Cerebellar cortex (tissue), 1 donor: ENCODE measurements at places on chromosomes 16 and 17.

DNA sequence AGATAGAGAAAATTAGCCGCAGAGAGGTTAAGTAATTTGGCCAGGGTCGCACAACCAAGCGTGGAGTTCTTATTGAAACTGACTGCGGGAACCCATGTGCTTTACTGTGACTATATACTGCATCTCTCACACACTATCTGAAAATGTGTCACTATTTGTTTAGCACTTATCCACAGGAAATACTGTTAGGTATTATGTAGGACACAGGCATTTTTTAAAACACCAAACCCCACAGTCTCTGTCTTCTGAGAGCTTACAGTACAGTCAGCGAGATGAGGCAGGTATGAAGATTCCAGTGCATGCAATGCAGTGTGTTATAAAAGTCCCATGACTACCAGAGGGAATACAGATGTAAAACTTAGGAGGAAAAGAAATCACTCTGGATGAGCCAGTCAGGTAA lies 11.3 kb downstream of the RBL2 start:
- no peak for DNase-seq

DNA sequence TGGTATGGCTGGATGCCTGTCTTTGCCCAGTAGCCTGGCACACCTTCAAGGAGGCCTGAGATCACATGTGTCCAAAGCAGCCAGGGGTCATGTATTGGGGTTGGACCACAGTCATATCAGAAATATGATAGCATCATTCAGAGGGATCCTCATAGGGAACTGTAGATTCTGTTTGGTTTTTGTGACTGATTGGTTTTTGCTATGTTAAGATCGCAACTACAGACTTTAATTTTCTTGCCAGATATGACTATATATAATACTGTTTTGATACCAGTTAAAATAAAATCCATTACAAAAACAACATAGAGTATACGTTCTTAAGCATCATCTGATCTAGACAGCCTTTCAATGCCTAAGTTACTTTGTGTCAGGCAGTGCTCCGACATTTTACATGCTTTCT lies 11.8 kb upstream of the SMPD3 start:
- DNase-seq = no peak

DNA sequence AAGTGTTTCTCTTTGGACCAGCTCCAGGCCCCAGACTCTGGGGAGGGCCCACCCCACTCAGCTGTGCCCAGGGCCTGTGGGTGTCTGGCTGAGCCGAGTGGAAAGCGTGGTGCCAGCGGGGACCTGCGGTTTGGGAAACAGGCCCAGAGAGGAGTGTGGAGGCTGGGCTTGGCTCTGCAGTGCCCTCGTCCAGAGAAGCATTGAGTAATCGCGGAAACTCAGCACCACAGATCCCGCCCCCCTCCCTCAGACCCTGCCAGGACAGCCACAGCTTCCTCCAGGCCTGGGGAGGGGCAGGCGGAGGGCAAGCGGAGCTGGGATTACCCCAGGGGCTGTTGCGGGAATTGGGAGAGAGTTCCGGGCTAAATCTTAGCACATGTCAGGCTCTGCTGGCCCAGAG lies 14.6 kb upstream of the PITPNA start:
- DNase-seq = no peak

DNA sequence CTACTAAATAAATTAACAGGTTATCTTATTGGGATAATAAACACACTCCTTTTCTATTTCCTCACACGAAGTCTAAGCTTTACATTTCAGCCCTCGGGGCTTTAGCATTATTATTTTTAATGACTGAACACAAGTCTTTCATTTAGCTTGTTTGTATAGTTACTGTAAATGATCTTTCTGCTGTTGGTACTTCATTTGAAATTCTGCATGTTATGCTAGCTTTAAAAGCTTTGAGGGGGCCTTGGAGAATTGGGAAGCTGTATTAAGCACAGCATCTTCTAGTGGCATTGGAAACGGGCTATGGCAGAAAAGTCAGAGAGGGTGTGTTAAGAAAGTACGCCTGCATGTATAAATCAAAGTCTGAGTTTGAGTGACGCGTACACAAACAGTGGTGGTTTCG lies 243.7 kb downstream of the FTO start:
- no peak for DNase-seq

DNA sequence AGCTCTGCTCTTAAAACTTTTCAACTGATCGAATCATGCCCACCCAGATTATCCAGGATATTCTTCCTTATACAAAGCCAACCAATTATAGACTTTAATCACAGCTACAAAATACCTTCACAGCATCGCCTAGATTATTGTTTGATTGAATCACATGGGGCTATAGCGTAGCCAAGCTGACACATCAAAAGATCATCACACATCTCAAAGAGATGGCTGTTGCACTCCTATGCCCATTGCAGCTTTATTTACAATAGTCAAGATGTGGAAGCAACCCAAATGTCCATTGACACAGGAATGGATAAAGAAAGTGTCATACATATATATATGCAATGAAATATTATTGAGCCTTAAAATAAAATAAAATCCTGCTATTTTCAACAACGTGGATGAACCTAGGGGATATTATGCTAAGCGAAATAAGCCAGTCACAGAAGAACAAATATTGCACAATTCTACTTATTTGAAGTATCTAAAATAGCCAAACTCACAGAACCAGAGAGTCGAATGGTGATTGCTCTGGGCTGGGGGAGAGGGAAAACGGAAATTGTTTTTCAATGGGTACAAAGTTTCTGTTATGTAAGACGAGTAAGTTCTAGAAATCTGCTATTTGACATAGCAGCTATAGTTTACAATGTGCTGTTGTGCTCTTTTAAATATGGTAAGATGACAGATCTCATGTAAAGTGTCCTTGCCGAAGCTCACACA lies 60.9 kb upstream of the ERCC4 start:
- no peak for DNase-seq

GRCh38 chr16:65384441-65384840 lies 262.6 kb upstream of the CDH11 start:
- no peak for DNase-seq

- no peak for DNase-seq
Observed at GRCh38 chr17:81863123-81863675, 2.9 kb upstream of the P4HB start.

- DNase-seq = peak; percentile 55
Observed at GRCh38 chr17:1714980-1715802, 5.0 kb upstream of the TLCD2 start.

- DNase-seq = no peak
Observed at GRCh38 chr17:35906926-35907637, 23.5 kb downstream of the RDM1 start.

- DNase-seq = no peak
Observed at GRCh38 chr17:57541472-57542394, 203.4 kb downstream of the CCDC182 start.

DNA sequence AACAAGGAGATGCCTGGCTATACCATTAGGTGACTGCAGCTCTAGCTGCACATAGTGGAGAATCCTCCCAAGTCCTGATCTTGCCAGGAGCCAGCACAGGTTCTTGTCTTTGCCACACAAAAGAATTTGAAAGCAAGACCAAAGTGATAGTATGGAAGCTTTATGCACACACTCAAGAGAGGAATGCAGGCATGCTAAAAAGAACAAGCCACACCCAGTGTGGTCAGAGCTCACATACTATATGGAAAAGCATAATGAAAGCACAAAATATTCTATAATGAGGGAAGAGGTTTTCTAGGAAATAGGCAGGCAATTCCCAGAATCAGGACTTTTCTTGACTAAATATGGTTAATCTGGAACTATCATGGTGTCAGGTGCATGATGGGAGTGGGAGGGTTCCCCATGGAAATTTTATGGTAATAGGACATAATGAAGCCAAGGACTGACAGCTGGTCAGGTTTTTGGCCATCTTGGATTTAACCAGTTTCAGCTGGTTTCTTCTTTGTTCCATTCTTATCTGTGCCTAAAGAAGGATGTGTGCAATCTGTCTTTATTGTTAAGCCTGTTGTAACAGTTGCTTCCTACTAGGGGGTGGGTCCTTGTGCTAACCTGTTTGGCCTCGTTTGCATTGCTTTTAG lies 171.6 kb downstream of the ZNF18 start:
- DNase-seq = no peak

DNA sequence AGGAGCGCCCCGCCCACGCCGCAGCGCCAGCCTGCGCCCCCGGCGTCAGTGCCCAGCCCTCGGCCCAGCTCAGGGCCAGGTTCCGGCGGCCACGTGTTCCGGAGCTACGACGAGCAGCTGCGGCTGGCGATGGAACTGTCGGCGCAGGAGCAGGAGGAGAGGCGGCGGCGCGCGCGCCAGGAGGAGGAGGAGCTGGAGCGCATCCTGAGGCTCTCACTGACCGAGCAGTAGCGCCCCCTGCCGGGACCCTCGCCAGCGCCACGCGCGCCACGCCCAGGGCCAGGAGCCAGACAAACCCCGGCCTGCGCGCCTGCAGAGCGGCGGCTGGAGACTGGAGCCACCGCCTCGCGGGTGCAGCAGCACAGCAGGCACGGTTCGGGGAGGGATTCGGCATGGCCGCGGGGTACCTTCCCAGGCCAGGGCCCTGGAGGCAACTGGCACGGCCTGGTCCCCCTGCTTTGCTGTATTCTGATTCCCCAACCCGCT lies 9.3 kb downstream of the CORO6 start:
- DNase-seq = peak; percentile 59

GRCh38 chr17:561116-561515 lies 153.5 kb downstream of the VPS53 start:
- DNase-seq = no peak

- DNase-seq = no peak
Observed at GRCh38 chr16:82082543-82083244, 47.6 kb downstream of the HSD17B2 start.

DNA sequence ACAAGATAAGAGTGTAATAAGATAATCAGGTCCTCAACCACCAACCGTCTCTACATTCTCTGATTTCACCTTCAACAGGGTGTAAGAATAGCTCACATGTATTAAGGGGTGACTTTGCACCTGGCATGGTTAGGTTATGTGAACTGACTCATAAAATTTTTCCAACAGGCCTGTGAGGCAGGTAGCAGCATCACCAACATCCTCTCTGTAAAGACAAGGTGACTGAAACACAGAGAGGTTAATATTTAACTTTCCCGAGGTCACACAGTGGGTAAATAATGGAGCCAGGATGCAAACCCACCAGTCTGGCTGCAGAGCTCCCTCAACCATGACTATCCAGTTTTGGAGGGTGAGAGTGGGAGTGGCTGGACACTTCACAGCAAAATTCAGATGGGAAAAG lies 317.2 kb downstream of the C16orf95 start:
- no peak for DNase-seq

GRCh38 chr16:51442141-51442870 lies 291.2 kb upstream of the SALL1 start:
- DNase-seq = no peak

GRCh38 chr17:28760601-28761562 lies 17.1 kb downstream of the TRAF4 start:
- DNase-seq = peak; percentile 90

DNA sequence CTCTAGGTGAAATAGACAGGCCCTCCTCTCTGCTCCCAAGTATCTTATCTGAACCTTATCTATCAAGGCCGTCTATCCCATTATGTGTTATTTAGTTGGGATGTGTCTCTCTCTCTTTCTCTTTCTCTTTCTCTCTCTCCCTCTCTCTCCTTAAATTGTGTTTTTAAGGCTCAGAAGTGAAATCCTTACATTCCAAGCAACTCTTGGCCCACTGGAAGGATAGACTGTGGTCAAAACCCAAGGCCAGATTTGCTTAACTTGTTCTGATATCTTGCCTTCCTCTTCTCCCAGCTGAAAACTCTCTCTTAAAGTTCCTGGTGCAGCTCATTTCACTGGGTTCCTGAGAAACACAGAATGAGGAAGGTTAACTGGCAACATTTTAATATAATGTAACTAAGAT lies 14.7 kb downstream of the CDRT4 start:
- no peak for DNase-seq

DNA sequence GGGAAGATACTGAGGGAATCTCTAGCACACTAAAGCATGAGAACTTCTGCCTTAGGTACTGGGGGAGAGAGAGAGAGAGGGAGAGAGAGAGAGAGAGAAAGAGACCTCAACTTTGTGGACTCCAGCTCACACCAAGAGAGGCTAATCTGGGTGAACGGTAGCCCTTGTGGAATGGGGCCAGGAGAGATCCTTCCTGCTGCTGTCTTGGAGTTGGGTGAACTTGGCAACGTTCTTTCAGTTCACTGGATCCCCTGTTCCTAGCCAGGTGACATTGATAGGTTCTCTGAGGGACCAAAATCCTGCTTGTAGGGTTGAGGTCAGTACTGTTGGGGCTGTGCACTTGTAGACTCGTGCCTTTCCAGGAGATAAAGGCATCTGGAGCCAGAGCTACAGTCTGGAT lies 26.5 kb upstream of the WFIKKN2 start:
- no peak for DNase-seq

DNA sequence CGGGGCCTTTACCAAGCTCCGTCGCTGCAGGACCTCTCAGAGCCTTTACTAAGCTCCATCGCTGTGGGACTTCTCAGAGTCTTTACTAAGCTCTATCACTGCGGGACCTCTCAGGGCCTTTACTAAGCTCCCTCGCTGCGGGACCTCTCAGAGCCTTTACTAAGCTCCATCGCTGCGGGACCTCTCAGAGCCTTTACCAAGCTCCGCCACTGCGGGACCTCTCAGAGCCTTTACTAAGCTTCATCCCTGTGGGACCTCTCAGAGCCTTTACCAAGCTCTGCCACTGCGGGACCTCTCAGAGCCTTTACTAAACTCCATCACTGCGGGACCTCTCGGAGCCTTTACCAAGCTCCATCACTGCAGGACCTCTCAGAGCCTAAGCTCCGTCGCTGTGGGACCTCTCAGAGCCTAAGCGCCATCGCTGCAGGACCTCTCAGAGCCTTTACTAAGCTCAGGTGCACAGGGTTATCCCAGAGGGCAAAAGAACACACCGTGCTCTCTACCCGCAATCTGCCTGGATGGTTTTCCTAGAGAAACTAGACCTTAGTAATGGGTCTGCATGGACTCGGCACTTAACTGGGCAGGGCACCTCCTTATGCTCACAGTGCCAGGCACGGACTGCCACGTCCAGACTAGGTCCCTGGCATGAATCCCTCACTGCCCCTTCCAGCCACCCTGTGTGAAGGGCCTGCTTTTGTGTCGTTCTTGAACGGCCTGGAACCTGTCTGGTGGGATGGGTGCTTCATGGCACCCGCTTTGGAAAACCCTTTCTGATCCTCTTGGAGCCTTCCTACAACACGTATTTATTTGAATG lies 69.2 kb upstream of the DOC2B start:
- DNase-seq = no peak

- DNase-seq = no peak
Observed at GRCh38 chr16:66798161-66798560, 3.2 kb downstream of the TERB1 start.
